ENCODE measurements at places on chromosomes 6 and 20.
A peak's percentile ranks its signal among the peaks of the same experiment; 100 is the strongest.

GRCh38 chr6:15264902-15265761, 19.3 kb downstream of the JARID2 start:
- DNase-seq, result peak; percentile 35

DNA sequence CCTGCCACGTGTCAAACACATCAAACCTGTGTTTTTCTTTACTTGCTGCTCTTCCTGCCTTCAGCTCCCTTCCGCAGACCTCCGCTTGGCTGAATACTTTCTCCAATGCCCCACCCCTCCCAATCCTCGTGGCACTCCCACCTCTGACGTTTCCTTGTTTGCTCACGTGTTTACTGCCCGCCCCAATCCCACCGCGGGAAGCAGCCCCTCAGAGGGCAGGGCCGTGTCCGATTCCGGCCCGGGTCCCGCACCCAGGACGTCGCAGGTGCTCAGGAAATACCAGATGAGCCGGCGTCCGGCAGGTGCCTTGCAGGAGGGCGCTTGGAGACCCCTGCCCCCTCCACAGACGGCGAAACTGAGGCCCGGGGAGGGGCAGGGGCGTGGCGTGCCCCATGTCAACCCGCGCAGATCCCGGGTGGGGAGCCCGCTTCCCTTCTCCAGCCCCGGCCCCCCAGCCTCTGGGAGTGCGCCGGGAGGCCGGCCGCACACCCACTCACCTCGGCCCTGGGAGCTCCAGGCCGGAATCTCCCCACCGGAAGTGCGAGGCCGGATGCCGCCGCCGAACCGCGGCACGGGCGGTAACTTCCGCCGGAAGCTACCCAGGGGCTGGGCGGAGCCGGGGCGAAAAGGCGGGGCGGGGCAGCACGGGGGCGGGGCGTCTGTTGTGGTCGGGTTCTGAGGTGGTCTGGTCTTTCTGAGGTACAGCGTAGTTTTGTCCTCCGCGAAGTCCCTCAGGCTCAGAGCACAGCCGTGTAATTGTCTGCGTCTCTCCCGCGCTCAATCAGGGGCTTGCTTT, 42.3 kb downstream of the ELMO2 start:
- peak; percentile 92 for DNase-seq

DNA sequence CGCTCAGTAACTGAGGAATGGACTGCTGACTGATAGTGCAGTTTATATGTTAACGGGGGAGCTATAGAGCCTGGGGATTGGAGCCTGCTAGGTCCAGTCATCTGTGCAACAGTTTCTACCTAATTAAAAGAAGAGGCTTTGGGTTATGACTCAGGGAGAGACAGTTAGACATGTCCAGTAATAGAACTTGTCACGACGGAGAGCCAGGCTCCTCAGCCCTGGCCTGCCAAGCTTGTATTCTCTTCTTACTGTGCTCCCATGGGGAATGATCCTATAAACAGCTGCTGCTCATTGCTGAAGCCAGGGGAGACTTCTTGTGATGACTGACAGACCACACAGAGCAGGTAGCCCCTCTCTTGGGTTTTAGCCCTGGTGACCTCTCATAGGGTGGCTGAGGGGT, 69.3 kb downstream of the SYNJ2 start:
- no peak for DNase-seq

DNA sequence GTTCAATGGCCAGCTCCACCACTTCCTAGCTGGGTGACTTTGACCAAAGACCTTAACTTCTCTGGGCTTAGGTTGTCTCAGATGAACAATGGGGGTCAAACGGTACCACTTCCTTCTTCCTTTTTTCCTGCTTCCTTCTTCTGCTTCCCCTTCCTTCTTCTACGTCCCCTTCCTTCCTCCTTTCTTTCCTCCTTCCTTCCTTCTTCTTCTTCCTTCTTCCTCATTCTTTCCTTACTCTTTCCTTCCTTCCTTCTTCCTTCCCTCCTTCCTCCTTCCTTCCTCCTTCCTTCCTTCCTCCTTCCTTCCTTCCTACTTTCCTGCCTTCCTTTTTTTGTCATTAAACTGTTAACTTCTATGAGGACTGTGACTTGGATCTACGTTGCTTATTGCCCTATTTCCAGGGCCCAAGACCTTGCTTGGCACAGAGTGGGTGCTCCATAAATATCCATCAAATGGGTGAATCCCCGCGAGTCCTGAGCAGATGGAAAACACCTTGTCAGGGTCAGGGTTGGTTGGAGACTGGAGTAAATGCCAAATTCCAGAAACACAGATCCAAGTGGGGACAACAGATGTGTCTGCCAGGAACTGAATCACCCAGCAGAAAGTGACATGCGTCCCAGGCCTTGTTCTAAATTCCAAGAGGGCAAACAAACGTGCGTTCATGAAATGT, 243.3 kb downstream of the PREX1 start:
- DNase-seq, result no peak

DNA sequence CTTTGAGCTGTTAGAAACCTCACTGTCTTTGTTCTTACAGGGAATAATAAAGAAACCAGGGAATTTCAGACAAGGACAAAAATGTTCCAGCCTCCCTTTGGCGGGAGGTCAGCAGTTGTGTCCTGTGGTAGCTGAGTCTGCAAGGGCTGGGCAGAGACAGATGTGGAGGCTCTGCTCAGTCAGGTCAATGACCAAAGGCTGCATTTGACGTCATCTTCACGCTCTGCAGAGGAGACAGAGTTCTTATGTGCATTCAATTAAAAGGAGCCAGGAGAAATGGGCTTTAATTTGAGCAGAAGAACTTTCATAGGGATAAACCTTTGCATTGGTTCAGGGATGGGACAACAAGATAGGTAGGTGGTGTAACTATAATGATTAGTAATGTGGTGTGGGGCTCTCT, 45.1 kb upstream of the FOXA2 start:
- no peak for DNase-seq

DNA sequence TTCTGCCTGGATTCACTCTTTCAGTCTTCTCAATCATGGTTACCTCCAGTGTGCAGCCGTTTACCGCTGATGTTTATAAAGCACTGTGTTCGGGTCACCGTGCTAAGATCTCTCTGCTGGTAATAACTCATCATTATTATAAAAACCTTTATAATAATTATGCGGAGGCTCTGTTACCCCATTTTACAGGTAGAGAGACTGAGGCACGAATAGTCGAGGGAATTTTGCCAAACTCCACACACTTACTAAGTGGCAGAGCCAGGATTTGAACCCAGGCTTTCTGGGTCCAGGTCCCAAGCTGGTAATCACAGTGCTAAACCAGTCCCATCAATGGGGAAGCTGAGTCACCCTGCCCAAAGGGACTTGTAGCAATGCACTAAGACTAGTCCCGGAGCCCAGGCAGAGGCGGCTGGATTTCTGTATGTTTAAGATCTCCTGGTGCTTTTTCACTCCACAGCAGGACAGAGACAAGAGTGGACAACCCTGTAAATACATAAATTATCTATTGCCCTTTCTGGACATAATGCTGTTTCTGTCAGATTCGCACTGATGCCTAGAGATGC, 48.1 kb downstream of the SYNJ2 start:
- no peak for DNase-seq

GRCh38 chr6:164753517-164753916, 555.9 kb downstream of the C6orf118 start:
- no peak for DNase-seq

- DNase-seq, result no peak
These were observed 14.8 kb upstream of the SCGN start for GRCh38 chr6:25637211-25637610.

- DNase-seq, result no peak
These were observed 1278.8 kb upstream of the EYS start for GRCh38 chr6:66985816-66986215.

DNA sequence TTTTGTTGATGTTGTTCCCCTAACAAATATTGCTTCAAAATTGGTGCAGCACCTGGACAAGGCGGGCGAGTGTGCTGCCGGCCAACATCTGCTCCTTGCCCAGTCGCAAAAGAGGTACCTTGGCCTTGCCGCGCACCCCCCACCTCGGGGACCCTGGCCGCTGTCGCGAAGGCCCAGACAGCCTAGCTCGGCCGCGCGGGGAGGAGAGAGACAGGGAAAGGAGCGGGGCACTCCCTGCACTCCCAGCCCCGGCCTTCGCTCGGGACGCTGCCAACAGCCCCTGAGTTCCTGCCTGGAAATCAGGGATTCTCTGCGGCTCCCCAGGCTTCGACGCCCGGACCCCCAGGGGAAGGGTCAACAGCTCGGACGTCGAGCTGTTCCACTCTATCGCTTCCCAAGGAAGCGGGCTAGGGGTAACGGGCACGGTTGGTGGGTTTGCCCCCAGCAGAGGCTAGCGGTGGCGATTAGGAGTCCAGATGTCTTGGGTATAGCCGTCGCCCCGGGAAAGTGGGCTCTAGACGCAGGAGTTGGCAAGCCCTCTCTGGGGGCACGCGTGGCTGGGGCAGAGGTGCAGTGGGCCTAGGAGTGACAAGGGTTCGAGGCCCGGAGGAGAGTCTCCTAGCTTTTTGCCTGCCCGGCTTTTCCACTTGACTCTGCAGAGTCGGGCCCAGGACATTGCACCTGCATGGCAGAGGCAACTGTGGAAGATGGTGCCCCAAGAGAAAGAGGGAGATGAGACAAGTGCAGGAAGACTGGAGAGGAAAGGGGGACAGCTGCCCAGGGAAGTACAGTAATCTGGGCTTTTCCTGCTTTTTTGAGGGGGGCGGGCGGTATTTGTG, 8.2 kb downstream of the POU3F2 start:
- no peak for DNase-seq

DNA sequence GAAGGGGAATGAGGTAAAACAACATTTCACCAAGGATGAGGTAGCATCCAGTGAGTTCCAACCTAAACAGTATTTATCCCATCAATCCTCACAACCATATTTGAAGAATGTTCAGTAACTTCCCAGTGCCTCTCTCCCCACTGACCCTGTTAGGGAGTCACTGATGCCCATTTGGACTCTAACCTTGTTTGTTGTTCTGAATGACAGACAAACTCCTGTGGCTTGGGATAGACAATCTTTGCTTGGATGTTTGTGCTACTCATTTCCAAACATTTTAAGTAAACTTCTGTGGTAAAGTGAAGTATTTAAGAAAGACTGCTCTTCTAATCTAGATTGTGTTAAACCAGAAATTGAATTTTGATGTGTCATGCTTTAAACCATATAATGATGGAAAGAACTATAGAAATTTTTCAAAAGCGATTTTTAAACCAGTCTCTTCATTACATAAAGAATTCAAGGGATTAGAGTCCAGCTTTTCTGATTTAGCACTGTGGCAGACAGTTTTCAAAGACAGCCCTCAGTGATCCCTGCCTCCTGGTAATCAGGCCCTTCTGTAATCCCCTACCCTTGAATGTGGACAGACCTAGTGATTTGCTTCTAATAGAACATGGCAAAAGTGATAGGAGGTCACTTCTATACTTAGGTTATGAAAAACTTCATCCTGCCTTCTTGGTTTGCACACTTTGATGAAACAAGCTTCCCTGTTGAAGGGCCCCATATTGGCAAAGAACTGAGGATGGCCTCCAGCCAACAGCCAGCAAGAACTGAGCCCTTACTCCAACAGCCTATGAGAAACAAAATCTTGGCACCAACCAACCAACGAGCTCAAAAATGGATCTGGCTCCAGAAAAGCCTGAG, 191.6 kb downstream of the DST start:
- peak; percentile 16 for DNase-seq

DNA sequence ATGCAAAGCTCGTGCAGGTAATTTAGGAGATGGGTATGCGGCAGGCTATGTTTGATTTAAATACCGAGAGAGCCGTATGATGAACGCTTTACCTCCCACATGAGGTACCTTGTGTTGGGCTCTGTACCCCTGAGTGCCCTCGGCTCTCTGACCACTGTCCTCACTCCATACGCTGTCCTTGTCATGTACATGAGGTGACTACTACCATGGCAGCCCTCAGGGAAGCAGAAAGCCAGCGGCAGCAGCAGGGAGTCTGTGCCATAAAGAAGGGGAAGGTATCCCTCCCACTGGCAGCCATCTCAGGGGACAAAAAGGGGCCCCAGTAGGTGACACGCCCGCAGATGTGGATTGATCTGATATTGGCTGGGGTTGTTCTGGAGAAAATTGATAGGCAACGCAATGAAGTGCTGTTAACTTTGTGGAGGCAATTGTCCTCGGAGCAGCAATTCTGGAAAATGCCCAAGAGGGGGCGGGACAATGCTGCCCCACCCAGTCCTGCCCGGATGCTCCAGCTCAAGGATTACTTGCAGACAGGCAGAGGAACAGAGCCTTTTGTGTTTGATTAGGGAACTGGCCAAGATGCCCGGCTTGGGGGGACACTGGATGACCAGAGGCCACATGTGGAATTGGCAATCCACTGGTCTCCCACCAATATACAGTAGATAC, 38.0 kb upstream of the HSF2 start:
- no peak for DNase-seq

DNA sequence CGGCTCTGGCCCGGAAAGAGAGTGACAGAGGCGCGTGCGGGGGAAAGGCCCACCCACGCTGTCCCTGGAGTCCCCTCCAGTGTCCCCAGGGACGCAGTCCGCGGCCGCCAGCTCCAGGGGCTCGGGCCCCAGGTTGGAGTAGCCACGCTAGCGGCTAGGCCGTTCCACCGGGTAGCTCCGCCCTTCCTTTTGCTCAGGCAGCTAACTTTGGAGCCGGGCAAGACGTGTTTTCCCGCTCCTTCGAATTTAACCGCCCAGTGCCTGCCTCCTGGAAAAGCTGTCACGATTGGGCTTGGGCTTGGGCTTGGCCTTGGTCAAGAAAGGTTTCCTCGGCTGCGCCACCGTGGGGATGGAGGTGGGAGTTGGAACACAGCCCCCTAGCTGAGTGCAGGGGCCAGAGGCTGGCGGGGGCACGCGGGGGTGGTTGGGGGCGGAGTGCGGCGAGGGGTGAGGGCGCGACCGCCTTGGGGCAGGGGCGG, 4.7 kb downstream of the LINC00237 start:
- DNase-seq, result peak; percentile 12

- peak; percentile 51 for DNase-seq
These were observed 24.4 kb downstream of the PLCB1 start for GRCh38 chr20:8156235-8157079.

DNA sequence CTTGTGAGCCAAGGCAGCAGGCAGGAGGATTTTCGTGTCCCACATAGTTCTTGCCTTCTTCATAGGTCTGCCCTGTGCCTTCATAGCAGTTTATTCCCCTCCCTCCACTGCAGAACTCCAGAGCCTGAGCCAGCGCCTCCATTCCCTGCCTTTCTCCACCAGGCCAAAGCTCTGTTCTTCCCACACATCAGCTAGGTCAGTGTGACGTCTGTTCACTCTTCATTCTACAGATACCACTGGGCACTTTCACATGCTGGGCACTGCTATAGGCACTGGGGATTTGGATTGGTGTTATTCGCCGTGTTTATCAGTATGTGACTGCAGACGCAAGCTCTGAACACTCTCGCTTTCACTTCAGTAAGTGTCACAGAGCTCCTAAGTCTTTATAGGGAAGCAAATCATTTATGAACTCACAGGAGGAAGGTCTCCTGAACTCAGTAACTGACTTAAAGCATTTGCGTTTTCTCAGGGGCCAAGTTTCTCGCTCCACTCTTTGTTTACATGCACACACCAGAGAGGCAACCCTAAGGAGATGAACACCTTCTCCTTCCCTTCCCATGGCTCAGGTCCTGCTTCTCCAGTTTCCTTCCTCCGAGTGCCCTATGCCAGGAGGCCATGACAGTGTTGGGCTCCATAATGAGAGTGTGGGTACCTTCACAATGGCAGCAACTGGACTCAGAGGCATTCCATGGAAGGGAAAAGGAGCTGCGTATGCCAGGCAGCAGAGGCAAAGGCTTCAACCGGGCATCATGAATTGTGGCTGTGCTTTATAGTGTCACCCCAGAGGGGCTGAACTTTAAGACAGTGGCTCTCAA, 6.3 kb upstream of the APMAP start:
- no peak for DNase-seq

GRCh38 chr6:96899019-96899418, 1.3 kb upstream of the NDUFAF4 start:
- peak; percentile 70 for DNase-seq

- DNase-seq, result peak; percentile 61
These were observed 608 bp upstream of the EIF2S2 start for GRCh38 chr20:34112600-34113101.

Data from dermis blood vessel endothelial cell (primary cell).